ENCODE measurements at places on chromosomes 6 and 20.

DNA sequence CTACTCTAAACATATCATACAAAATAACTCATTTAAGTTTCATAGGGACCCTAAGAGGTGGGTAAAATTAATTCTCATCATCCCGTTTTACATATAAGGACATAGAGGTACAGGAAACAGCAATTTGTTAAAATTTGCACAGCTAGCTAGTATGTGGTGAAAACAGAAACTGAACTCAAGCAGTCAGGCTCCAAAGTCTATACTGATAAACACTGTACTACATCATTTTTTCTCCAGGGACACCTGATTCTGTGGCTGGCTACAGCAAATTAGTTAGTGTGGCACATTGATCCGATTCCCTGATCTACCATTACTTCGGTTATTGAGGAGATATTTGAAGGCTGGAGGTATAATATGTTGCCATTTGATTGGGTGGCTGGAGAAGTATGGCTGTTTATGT is 36.2 kb upstream of the E2F3 start:
- no peak for DNase-seq

- DNase-seq: no peak
Measured at GRCh38 chr20:11982955-11983470, 65.3 kb downstream of the BTBD3 start.

DNA sequence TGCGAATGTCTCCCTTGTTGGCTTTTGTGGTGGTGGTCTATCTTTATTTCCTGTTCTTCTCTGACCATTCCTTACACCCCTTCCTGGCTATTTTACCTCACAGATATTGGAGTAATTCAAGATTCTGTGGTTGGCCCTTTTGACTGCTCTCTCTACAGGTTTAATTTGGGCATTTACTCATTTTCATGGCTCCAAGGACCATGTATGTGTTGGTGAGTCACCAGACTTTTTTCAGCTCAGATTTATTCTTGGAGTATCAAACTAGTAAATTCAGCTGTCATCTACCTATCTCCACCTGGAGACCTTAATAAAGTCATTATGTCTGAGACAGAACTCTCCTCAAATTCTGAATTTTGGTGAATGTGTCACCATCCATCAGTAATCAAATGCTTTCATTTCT is 15.5 kb downstream of the RNF146 start:
- DNase-seq: no peak

DNA sequence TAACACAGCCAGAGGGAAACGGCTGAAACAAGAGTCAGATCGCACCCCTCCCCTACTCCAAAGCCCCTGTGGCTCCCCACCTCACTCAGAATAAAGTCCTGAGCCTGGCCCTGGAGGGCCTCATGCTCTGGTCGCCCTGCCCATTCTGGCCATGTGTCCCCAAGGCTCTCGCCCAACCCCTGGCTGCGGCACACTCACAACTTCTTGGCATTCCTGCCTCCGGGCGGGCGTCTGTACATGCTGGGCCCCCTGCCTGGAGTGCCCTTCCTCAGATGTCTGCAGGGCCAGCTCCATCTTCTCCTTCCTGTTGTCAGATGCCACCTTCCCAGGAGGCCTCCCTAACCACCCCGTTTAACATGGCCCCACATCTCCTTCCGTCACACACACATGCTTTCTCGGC is 17.1 kb upstream of the NOL4L start:
- no peak for DNase-seq

DNA sequence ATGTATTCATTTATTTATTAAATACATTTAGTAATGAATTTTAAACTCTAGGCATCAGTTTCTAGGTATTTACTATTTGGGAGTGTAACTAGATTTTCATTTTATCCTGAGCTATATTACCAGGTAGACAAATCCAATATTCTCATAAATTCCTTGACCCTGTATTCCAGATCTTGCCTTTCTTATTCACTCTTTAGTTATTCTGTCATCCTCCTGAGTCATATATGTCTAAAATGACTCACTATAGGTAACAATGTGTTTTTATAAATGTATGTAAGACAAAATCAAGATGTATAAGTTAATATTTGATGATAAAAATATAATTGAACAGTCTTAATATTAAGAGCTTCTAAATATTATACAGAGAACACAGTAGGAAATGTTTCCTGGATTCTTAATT is 642.1 kb upstream of the NRSN1 start:
- DNase-seq: no peak

DNA sequence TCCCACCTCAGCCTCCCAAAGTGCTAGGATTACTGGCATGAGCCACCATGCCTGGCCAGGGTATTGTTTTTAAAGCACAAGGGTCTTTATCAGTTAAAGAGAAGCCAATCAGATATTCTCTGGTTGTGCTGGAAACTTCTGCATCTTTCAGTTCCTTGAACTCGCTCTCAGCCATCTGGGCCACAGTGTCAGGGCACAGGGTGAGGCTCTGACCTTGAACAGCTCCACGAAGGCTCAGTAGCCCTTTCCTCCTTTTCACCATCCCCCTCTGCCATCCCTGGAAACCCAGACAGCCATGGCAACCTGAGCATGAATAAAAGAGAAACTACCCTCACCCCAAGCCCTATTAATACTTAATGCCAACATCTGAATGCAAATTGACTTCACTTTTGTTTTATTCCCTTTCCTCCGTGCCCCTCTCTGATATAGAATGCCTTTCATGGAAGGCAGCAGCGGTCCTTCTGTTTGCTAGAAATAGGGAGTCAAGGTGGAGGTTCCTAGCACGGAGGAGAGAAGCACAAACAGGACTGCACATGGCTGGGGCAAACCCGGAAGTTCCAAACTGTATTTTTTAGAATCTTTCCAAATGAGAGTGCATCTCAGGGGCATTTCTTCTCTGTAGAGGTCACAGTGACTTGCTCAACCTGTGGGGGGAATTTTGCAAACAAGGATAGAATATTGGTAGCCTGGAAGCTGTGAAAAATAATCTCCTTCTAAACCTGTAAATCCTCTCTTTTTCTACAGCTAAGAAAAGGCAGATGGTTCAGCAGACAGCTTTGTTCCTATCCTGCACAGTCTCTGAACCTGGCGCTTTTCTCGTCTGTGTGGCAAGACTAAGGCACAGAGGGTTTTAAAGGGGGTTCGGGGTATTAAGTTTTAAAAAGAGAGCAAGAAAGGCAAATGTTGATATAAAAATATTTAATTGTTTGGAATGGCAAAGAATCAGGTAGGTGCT is 176.4 kb upstream of the RREB1 start:
- DNase-seq: no peak

DNA sequence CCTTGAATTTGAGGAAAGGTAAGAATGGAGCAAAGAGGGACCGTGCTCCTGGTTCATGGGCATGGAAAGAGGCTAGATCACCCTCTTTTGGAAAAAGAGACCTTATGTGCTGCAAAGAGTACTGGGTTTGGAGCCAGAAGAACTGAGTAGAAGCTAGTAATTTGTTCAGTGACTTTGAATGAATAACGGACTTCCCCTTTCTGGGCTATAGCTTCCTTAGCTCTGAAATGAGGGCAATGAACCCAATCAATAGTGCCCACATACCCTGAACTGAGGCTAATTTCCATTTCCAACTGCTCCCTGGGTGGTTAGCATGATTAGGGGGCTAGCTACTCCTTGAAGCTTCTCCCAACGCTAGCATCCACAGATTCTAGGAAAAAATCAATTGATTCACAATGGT is 121.4 kb downstream of the UNC5CL start:
- DNase-seq: no peak

DNA sequence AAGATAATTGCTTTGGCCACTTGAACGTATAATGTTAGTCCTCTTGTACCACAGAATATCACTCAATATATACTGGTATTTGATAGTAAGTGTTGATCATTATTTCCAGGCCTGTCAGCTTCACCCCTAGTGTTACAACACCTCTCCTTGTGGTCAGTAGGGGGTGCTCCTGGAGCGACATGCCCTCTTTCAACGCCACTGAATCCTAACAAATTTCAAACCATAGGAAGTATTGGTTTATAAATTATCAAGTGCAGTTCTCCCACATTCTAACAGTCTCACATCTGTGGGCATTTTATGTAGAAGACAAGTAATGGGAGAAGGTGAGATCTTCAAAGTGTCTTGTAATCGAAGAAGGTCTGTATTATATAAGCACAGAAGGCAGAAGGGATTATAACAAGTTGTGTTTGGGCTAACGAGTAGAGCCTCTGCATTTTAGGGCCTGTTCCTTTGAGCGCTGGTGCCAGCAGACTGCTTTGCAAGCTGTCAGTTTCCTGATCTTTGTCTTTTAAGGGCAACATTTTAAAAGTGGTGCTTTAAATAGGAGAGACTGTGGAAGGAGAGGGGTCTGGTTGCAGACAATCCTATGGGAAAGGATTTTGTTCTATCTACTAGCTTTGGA is 57.1 kb upstream of the CEP162 start:
- DNase-seq: no peak

DNA sequence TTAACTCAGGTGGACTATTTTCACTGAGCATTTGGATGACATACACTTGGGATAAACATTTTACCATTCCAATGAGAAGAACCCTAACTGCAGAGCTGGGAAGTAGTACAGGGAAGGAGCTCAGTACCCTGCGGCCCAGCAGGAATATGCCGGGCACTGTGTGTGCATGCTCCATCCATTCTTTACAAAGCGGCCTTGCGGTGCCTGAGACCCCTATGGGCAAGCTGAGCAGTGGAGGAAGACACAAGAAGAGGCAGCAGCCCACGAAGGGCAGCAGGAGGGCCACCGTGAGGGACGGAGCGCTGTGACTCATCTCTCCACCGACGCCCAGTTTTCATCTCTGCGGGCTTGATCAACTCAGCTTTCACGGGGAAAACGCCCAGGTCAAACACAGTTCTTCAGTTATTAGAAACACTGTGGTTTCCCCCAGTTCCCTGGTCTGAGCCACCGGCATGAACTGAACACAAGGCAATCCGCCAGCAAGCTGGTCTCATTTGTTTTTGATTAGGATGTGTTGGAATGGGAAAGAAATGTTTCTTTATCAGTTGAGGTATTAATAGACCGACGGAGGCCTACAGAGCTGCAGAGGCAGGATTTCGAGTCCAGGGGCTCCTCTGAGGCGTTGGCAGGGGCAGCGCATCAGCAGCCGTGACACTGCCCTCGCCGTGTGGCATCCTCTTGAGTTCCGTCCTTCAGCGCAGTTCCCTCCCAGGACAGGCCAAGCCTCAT is 44.9 kb downstream of the IRF4 start:
- no peak for DNase-seq

Data from activated CD4-positive, alpha-beta T cell treated with anti-CD3 and anti-CD28 coated beads, Interleukin-2, amount 50 U/mL, for 4 hours (primary cell).